D721Med (cell line): ENCODE measurements at places on chromosomes 4 and X.

DNA sequence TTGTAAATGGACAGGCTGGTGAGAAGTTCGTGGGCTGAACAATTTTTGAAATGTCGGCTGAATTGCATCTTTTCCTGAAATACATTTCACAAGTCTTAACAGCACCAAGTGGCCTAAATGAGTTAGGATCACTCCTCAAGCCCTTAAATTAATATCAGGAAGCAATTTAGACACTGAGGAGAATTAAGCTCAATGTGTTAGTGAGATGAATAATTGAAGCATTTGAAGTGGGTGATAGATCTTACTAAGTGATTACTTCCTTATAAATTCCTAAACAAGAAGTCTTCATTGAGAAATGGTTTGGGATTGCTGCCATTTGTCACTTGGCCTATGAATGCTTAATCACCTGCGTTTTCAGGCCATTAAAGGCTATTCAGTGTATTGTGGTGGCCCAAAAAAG, 116.8 kb downstream of the NAA11 start:
- DNase-seq, result no peak

- DNase-seq, result no peak
These were observed 1.8 kb downstream of the GPR78 start for GRCh38 chr4:8582016-8582415.

DNA sequence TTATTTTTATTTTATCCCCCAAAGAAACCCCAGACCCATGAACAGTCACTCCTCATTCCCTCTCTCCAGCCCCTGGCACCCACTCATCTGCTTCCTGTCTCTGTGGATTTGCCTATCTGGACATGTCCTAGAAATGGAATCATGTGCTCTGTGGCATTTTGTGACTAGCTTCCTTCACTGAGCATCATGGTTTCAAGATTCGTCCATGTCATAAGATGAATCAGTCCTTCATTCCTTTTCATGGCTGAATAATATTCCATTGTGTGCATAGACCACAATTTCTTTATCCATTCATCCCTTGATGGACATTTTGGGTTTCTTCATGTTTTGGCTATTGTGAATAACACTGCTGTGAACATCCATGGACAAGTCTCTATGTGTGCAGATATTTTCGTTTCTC, 10.2 kb downstream of the ABCD1 start:
- no peak for DNase-seq

- no peak for DNase-seq
These were observed 185.3 kb upstream of the BCOR start for GRCh38 chrX:40282946-40283660.

GRCh38 chrX:30577362-30577991, at the start of gene TASL:
Gene TASL (minus strand): TSS chrX:30577766. CDS start chrX:30560355, 17,411 bp downstream.
- no peak for DNase-seq

GRCh38 chrX:105461016-105461415, 240.5 kb upstream of the TEX13A start:
- no peak for DNase-seq

- DNase-seq, result no peak
These were observed 23.8 kb upstream of the CYP4V2 start for GRCh38 chr4:186167605-186168004.

DNA sequence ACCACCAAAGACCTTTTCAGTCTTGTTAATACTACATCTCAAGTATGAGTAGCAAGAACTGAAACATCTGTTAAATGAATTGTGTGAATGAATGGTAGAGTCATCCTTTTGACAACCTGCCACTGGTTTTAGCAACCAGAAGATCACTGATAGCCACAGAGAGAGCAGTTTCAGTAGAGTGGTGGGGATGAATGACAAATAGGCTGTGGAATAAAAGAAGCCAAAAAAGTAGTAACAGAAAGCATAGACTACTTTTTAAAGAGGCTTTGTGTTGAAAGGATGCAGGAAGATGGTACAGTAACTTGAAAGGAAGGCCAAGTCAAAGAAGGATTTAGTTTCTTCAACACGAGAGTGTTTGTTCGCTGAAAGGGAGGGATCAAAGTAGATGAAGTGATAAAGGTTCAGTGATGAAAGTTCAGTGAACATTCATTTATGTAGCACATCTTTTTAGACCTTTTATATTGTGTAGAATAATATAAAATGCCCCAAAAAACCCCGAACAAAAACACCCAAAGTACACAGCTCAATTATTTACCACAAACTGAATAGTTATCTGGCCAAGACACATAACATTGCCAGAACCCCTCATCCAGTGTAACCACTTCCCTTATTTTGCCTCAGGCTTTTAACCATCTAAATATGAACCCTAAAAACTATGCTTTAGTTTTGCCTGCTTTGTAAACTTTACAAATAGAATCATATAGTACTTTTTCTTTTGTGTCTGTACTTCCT, 40.1 kb upstream of the EIF1AX start:
- no peak for DNase-seq

DNA sequence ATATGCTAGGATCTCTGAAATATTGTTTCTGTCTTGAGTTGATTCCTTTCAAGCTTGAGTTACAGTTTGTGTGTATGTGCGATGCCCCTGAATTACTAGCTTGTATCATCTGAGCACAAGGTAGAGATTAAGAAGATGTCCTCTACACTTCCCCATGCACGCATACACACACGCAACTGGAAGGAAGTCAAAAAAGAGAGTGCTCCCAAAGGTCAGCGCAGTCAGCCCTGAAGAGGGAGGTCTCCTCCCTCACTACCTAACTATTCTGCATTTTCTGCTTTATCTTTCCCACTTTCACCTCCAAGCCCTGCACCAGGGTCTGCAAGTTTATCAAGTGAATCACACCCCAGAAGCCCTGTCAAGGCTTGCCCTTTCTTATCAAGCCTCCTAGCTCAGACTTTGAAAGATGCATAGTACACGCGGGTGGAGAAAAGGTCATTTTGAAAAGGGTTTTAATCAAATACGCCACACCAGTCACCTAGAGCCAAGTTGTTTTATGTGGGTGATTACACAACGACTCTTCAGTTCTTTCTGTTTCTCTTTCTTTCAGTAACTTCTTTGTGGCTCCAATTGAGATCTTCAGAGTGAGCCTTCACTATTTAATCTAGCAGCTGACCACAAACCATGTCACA, 127.7 kb downstream of the ASB9 start:
- DNase-seq, result no peak

- DNase-seq, result no peak
These were observed 97.6 kb upstream of the BCOR start for GRCh38 chrX:40195368-40195767.

DNA sequence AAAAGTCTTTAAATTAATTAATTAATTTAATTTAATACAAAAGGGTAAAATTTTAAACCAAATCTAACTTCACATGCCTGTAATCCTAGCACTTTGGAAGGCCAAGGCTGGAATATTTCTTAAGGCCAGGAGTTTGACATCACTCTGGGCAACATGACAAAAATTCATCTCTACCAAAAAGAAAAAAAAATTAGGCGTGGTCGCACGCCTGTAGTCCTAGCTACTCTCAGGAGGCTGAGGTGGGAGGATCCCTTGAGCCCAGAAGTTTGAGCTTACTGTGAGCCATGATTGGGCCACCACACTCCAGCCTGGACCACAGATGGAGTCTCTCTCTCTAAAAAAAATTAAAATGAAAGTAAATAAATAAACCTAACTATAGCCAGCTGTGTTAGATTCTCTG, 39.2 kb upstream of the ANTXR2 start:
- no peak for DNase-seq

GRCh38 chr4:76594173-76594572, 159.1 kb downstream of the SHROOM3 start:
- no peak for DNase-seq

GRCh38 chr4:82638479-82638878, 76.7 kb upstream of the TMEM150C start:
- DNase-seq, result no peak

DNA sequence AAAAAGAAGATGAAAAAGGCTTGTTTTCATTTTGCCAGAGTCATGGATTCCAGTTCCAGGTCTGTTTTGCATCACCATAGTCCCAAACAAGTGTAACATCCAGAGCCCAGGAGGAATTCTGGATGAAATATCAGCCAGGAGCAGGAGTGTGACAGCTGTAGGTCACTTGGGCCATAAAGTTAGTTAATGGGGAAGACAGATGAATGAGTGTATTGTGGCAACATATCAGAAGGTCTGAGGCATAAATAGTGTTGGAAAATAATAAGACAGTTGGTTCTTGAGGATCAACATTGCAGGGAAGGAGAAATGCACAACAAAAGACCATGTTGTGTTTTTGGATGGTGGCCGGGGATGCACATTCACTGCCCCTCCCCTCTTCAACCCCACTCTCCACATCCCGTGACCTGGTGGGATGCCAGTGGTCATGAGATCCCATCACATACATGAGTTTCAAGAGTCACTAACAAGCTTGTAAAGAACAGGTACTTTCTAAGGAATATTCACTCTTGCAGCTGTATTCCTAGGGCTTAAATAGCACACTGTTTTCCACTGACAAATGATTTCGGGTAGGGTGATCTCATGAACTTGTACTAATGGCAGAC, 83.1 kb upstream of the IGFBP7 start:
- no peak for DNase-seq

DNA sequence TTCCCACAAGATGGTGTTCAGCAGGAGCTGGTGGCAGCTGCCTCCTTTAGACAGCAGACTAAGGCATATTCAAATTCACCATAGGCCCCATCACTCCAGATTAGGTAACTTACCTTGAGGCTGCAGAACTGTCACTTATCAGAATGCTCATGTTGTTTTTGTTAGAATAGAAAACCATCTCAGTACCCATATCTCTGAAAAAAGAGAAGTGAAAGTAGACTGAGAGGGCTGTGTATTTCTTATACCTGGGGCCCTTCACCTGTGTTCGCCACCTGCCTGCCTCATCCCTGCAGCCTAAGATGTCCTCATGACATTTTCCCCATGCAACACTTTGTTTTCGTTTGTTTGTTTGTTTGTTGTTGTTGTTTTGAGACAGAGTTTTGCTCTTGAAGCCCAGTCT, 32.9 kb upstream of the SPRY1 start:
- DNase-seq, result no peak

DNA sequence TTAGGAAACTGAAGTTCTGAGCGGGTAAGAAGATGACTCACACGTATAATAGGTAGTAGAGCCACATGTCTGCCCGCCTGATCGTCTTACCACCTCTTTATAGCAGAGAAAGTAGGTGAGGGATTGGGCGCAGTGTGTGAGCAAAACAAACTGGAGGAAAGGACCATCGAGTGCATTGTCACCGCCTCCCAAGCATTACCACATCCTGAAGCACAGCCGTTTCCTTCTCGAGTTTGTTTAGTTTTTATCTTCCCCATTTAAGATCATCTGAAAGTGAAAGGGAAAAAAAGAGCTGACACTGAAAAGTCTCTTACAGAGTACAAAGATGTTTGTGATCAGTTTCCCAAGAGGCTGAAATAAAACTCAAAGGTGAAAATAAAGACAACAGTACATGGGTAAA, 14.8 kb downstream of the PDK3 start:
- DNase-seq, result no peak

DNA sequence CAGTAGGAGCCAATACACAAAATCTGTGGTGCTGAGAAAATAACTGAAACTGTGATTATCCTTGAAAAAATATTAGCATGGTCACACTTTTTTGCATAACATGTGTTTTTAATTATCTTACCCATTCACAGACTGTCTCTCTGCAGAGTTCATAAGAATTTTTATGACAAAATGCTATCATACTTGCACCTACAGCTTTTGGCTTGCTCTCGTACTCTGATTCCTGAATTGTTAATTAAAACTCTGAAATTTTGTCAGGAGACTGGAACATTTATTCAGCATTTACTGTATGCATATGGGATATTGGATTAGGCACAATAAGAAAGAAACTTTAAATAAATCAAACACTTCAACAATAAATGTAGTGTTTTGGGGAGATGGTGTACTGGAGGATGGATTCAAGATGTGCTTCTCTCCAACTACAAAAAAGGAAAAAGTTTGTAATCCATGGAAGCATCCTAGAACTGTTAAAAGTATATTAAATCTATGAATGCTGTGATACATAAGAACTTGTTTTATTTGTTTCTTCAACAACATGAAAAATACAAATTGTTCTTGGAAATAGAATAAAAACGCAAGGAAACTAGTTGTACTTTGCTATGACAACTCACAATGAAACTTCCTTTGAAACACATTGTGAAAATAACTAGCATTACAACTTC, 260.5 kb downstream of the SPATA18 start:
- DNase-seq, result no peak

GRCh38 chrX:48492293-48492910, 16.4 kb upstream of the PORCN start:
- no peak for DNase-seq

DNA sequence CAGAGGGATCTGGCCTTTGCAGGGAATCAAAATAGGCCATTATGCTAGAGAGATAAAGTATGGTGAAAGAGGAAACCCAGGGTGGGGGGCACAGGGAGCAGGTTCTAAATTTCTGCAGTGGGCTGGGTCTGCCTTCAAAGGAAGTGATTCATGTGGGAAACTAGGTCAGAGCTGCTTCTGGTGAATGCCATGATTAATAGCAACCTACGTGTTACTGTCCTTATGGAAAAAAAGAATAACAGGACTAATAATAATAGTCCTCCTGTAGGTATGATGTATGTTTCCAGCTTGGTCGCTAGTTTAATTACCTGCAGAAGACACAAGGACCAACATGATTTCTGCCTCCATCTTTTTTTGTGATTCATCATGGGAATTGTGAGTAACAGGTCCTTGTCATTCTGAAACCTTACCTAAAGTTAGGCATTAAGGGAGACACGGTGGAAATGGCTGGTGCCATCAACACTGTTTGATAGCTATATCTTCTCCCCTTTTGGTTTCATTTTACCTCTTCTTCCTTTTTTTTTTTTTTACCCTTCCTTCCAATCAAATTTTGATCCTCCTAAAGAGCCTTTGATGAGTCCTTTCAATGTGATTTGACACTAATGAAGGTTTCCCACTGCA, 180.4 kb downstream of the CPEB2 start:
- DNase-seq, result no peak

DNA sequence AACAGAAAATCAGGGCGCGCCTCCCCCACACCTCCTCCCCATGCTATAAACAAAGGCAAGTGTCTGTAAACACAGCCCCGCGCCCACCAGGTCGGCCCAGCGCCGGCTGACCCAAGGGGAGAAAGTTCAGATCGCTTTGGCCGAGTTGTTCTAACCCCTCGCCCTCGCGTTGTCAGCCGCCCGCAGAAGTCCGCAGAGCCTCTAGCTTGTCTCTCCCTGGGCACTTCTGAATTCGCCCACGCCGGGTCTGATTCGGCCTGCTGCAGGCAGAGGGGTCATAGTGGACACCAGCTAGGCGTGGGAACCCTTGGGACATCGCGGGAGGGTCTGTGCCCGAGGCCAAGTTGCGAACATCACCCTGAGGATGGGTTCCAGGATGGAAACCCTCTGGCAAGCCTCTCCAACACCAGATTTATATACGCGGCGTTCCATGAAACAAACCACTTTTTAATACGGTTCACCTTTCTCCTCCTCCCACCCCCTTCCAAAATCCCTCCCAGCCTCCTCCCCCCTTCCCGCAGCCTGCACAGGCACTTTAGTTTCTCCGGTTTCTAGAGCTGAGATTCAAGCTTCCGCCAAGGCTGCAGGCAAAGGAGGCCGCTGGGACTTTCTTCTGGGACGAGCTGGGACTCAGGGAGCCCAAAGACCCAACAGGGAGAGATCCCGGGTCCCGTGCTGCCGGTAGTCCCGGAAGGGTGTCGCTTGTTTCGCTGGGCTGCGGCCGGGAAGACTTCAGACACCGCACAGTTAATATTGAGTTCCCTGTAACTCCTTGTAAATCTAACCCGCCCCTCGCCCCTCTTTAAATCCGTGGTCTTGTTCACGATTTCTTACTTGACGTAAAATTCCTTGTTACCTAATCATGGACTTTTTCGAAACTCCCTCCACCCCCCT, 4.7 kb downstream of the HAND2 start:
- no peak for DNase-seq

- no peak for DNase-seq
These were observed 14.5 kb upstream of the TXLNG start for GRCh38 chrX:16771483-16772398.
